ENCODE measurements at places on chromosomes 7 and 10.

GRCh38 chr10:126857178-126857806 lies 47.9 kb upstream of the DOCK1 start:
- no peak for DNase-seq

- no peak for DNase-seq
Measured at GRCh38 chr7:14950013-14950412, 47.5 kb upstream of the DGKB start.

DNA sequence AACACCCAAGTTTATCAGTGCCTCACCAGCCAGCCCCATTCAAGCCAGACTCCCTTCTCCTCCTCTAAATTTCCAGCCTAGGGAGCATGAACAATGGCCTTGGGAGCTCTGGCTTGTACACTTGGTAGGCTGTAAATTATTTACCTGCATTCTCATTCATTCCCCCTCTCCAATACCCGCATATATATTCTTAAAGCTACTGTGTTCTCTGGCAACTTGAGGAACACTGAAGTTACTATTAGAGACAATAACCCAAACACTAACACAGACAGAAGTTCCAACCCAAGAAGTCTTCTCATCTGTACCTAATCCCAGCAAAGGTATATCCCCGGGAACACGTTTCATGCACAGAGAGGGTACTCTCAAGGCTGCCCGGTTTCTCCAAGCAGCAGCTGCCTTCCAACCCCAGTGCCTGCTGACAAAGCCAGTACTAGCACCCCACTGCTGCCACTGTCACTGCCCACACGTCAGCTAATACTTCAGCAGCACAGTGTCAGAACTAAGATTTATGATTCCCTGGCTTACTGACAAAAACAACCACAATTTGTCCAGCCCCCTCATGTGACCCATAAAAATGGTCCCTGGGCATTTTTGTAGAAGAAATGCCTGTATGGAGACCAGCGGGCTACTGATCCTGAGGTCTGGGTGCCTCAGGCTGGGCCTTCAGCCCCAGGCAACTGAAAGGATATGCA lies 3.1 kb downstream of the WDR91 start:
- DNase-seq: no peak

DNA sequence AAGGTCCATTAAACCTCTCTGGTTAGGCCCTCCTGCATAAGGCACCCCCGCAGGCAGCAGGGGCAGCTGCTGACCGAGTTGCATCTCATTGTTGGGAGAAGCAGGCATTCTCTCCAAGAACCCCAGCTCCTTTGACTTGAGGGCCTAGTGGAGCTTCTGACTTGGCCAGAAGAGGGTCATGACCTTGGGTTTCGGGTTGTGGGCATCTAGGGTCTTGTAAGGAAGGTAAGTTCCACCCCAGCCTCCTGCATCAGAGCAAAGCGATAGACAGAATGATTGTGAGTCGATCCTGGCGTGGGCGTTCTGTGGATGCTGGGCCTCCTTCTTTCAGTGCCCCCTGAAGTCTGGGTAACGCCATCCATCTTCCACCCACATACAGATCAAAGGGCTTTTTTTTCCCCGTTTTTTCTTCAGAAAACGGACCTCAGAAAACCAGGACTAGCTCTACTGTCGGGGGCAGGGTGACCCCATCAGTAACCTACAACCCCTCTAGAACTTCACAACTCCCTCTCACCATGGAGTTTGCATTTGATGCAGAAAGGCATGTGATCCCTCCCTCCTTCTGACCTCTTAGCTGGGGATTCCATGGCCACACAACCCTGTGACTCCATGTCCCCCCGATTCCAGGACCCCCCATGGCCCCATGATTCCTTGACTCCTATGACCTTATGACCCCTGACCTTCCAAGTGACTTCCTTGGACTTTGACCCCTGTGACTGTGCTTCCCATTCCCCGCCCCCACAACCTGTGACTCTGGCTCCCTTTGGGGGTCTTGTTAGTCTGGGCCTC lies 3.0 kb downstream of the SEMA4G start:
- no peak for DNase-seq

- DNase-seq: no peak
Measured at GRCh38 chr7:47591655-47592572, 10.0 kb upstream of the TNS3 start.

DNA sequence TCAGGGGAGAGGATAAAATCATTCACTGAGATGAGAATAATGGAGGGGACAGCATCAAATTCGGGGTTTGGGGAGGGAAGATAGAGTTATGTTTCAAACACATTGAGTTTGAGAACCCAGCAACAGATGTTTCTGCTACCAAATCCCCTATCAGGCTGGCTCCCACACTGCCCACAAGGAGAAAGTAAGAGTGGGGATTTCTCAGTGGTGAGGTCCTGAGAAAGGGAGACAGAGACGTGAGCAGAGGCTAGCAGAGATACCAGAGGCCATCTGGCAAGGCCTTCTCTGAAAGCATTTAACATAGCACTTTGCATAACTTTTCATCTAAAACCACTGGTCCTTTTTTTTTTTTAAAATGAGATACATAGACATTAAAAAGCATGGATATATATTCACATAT lies 7.8 kb upstream of the SLF2 start:
- DNase-seq: no peak
